M059J (cell line): ENCODE measurements at places on chromosomes 2 and 18. TPM values are rescaled to one million over a fixed set of nuclear protein-coding genes. Genes with fewer than 3 reads are reported as not detected.

Gene WDR33
- 13.6 and 26.4 TPM in 2 replicates for total RNA-seq

DNA sequence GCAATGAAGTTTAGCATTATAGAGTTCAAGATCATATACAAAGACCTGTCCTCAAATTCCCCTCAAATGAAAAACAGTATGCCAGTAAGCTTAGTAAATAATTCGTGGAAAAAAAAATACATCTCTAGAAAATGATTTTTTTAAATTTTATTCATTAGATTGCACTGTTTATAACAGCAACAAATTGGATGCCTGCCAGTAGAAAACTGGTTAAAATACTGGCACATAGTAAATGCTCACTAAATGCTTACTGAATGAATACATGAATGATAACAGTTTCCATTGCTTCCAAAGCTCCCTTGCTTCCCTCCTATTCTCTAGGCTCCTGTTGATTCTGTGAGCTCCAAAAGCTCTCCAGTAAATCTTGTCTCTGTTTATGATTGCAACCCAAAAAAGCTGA, 25.5 kb upstream of the SEH1L start:
- DNase-seq, result no peak

DNA sequence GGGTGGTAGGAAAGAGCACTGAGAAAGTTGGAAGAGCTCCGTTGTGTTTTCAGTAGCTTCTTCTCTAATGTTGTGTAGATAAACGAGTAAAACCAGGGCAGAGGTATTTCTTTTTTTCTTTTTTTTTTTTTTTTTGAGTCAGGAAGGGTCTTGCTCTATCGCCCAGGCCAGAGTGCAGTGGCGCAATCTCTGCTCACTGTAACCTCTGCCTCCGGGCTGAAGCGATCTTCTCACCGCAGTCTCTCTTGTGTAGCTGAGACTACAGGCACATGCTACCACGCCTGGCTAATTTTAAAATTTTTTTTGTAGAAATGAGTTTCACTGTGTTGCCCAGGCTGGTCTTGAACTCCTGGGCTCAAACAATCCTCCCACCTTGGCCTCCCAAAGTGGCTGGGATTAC, 6.6 kb downstream of the GRHL1 start:
- DNase-seq, result no peak

DNA sequence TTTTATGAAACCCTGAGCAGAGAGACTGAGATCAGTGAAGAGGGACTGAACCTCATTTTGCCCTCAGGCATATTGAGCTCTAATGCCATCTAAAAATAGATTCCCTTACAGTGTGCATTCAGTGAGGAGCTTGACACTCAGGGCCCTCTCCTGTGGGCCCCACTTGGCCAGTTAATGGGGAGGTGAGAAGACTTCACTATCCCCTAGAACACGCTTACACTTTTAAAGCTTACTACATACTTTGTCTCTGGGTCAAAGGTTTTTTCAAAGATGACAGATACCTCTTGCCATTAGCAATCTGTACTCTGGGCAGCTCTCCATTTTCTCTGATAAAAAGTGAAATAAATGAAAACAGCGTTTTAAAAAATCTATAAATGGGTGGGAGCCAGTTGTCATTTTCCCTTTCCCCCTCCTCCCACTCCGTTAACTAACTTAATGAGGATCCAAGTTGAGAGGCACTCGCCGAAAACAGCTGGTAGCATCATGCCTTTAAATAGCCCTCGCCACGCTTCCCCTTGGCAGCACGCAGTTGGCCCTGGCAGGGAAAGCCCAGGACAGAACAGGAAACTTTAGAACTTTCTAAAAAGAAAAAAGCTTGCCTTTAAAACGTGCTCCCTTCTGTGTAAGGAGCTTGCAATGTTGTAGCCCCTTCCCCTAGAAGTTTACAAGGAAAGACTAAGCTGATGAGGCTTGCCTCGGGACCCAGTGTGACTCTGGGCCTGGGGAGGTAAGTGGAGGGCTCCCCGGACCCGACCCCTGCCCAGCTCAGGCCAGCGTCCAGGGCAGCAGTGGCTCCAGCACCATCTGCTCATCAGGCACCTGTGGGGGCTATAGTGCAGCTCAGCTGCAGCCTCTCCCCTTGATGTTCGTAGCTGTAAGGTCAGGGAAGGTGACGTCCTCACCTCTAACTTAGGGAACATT, 58.8 kb upstream of the FOSL2 start:
- DNase-seq, result peak; percentile 48

Gene KCNG3
- 0.02 and 0.52 TPM in 2 replicates for total RNA-seq

- no peak for DNase-seq
Measured at GRCh38 chr2:74496997-74497776, 2.2 kb downstream of the LBX2 start.

Gene RNF125
- total RNA-seq, result 0.07 TPM in 1 of 2 replicates, not detected in the other

- no peak for DNase-seq
Measured at GRCh38 chr2:37648331-37649011, 23.0 kb downstream of the CDC42EP3 start.

- peak; percentile 67 for DNase-seq
Measured at GRCh38 chr2:37771600-37772088, 100.2 kb upstream of the CDC42EP3 start.

GRCh38 chr2:232643813-232644347, 10.5 kb downstream of the EFHD1 start:
- no peak for DNase-seq

Gene TBR1
- not detected in 2 replicates for total RNA-seq

- no peak for DNase-seq
Measured at GRCh38 chr18:30016179-30016578, 1026.4 kb downstream of the DSC3 start.

Gene CHAC2
- 13.9 and 14.6 TPM in 2 replicates for total RNA-seq

DNA sequence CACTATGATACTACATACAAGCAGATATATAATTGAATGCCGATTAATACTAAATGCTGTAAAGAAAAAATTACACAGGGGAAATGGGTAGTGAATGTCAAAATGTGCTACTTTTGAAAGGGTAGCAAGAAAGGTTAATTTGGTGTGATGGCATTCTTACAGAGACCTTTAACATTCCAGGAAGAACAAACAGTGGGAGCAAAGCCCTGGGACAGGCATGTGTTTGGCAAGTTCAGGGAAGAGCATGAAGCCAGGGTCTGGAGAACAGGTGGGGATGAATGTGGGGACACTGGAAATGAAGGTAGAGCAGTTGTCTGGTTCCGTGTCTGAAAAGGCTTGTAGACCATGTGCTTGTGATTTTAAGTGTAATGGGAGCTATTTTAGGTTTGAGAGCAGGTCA, 82.2 kb upstream of the CYTIP start:
- DNase-seq, result no peak

DNA sequence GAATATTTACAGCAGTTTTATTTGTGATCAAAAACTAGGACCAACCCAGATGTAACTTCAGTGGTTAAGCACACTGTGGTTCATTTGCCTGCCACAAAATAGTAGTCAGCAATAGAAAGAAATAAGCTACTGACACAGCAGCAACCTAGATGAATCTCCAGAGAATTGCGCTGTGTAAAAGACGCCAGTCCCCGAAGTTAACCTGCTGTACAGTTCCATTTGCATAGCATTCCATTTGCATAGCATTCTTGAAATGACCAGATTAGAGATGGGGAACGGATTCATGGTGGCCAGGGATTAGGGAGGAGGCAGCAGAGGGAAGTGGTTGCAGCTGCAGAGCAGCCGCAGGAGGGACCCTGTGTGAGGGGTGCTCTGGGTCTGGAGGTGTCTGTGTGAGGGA, 39.3 kb upstream of the NFATC1 start:
- no peak for DNase-seq
